ENCODE measurements at places on chromosomes 3 and 15.
A peak's percentile ranks its signal among the peaks of the same experiment; 100 is the strongest.

- DNase-seq, result no peak
These were observed 182.0 kb downstream of the KLF13 start for GRCh38 chr15:31508656-31509055.

GRCh38 chr3:113454630-113455029 is 13.3 kb upstream of the CFAP44 start:
- DNase-seq, result no peak

GRCh38 chr3:67292356-67293121 is 294.4 kb downstream of the KBTBD8 start:
- DNase-seq, result peak; percentile 42

DNA sequence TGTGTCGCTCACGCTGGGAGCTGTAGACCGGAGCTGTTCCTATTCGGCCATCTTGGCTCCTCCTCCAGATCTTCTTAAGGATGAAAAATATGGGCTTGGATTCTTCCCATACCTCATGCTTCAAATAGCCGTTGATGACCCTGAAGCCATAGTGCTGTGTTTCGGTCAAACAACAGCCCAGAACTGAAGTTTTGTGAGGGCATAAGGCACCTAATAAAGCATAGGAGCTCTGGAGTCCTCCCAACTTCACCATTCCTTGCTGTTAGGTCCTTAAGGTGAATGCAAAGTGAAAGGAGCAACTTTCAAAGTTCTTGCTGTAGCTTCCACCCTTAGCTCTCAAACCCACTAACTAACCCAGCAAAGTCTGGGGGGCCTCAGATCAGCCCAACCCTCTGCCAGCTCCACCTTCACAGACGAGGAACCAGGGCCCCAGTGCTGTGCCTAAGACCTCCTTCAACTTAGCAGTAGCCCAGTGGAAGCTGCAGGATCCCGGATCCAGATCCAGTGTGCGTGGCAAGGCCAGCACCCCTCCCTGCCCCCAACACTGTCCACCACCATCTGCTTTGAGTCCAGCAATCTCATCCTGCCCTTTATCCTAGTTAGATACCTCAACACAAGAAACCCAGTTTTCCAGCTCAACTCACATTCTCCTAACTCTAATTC is at the start of gene GRK7:
TSS of gene GRK7 (plus strand) at position 321 of the 663 bp plus-strand sequence. CDS start 14,877 bp downstream, outside the sequence.
- DNase-seq, result no peak

- no peak for DNase-seq
These were observed 50.1 kb downstream of the SETD2 start for GRCh38 chr3:47113669-47114365.

DNA sequence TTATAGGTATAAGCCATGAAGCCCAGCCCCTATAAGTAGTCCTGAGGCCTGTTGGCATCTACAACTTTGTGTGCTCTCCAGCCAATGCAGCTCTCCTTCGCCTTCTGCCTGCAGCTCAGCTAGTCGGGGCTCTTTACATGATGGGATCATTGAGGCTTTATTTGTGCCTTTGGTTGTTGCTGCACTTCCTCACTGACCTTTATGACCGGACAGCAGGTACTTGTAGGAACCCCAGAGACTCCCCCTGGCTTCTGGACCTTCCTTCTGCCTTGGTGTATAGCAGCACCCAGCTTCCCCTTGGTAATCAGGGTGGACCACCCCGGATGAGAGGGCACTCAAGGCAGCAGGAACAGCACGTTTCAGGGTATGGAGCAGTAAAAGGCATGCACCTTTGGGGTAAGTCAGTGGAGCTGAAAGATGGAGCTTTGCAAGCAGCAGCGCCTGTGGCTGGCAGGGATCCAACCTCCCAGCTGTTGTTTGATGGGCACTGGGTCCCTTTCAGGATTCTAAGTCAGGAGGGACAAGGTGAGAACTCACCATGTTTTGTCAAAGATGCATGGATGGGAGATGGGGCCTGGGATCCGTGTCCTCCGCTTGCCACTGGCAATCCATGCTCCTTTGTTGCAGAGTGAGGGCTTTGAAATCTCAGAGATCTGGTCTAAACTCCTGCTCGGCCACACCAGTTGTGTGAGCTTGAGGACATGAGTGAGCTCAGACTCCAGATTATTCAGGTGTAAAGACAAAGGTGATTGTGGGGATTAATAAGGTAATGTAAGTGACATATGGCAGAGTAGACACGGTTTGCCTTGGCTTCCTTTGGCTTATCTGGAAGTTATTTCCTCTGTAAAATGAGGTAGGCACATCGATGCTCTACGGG is 65.1 kb upstream of the KLF13 start:
- DNase-seq, result no peak

GRCh38 chr15:68815598-68815997 is 5.1 kb downstream of the ANP32A start:
- peak; percentile 47 for DNase-seq

DNA sequence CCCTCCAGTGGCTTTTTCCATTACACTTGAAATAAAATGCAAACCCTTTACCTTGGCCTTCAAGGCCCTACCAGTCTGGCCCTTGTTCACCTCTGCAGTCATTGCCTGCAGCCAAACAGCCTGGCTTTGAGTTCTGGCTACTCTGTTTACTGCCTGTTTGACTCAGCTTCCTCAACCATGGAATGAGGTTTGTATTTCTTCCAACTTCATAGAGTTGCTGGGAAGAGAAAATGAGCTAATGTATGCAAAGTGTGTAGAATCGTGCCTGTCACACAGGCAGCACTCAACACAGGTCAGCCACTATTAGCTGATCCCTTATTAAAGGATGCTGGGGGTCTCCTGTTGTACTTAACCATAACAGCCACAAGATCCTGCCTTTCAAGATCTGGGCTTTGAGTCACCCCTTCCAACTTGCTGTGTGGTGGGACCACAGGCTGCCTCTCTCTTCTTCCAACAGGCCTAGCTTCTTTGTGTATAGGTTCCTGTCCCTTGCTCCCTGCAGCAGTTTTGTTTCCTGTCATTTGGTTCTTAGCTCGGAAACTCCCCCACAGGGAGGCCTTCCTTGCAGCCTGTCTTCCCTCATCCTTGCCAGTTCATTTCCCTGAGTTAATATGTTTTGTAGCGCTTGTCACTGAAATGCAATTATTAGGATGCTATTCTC is 6.4 kb downstream of the MED12L start:
- no peak for DNase-seq

DNA sequence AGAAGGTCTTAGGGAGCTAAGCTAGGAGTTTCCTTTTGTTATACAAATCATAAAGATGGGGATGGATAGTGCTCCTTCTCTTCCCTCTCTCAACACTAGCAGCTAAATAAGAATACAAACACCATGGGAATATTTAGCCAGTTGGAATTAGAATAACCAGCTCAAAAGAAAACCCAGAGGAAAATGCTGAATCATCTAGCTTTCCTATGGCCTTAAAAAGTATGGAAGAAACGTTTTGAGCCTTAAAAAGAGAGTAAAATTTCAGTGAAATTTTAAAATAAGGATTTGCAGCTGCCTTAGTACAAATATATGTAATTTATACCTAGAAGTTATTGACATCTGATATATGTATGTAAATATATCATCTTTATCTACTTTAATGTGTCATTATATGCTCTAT is 245.8 kb downstream of the STXBP5L start:
- no peak for DNase-seq

DNA sequence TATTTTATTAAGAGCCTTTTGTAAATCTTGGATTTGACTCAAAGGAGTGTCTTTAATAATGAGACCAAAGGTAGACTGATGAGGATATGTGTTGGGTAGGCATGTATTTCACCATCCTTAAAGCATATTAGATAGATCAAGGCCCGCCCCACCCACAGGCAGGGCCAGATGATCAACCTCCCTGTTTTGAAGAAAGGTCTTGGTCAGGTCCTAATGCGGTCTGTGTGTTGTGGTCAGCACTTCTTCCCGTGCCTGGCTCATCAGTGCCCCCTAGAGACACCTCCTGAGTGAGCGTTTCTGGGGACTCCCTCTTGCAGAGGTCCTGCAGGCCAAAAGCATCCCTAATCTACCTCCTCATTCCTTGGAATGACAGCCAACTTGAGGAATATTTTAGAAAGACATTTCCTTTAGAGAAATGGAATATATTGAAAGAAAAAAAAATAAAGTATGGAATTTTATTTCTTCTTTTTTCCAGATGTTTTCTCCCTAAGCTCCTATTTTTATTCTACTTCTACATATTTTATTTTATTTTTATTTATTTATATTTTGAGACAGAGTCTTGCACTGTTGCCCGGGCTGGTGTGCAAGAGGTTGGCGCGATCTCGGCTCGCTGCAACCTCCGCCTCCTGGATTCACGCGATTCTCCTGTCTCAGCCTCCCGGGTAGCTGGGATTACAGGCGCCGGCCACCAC is 6.0 kb downstream of the TM4SF4 start:
- DNase-seq, result peak; percentile 80

Measured in suppressor macrophage treated with lipopolysaccharide for 4 hours (primary cell).